ENCODE measurements at places on chromosomes 4 and X.
A peak's percentile ranks its signal among the peaks of the same experiment; 100 is the strongest.

DNA sequence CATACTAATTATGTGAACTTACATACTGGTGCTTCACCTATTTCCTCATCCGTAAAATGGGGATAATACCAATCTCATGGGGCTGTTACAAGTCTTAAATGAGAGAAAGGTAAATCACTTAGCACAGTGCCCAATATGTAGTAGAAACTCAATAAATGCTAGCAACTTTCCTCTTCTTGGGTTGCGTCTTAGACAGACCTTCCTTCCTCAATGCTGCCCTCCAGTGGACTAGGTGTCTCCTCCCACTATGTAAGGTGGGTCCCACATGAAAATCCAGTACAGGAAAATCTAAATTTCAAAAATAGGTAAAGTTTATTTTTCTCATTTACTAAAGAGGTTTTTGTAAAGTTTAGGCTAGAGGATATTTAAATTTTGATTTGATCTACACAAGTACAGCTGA lies 20.6 kb downstream of the ZDHHC9 start:
- peak; percentile 28 for DNase-seq

- DNase-seq, result peak; percentile 3
These were observed 923.8 kb downstream of the RAPGEF2 start for GRCh38 chr4:160026721-160027120.

DNA sequence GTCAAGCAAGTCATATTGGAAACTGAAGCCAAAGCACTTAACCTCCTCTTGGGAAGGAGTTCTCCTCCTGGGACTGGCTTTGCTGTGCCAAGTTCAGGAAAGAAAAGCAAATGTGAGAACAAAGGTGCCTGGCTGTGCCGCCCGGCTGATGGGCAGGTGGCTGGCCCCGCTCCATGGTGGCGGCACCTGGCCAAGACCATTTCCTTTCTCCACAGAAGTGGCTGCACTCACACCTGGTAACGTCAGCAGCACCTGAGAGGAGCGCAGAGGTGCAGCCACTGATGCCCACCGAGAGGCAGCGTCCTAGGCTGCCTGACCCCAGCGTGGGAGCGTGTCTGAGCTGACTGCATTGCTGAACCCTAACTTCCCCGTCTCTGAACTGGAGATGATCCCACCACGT lies 54.3 kb downstream of the DCTD start:
- DNase-seq, result no peak

- DNase-seq, result no peak
These were observed 44.7 kb upstream of the ACSL4 start for GRCh38 chrX:109777749-109778148.

GRCh38 chrX:119635799-119636198 lies 29.6 kb upstream of the NKRF start:
- DNase-seq, result no peak

GRCh38 chr4:158371158-158371557 lies 150.5 kb upstream of the RXFP1 start:
- no peak for DNase-seq

GRCh38 chr4:157961229-157961990 lies 211.4 kb downstream of the GASK1B start:
- DNase-seq, result no peak

Data from HuH-7 (cell line).